ENCODE measurements at places on chromosomes 7 and 10.

DNA sequence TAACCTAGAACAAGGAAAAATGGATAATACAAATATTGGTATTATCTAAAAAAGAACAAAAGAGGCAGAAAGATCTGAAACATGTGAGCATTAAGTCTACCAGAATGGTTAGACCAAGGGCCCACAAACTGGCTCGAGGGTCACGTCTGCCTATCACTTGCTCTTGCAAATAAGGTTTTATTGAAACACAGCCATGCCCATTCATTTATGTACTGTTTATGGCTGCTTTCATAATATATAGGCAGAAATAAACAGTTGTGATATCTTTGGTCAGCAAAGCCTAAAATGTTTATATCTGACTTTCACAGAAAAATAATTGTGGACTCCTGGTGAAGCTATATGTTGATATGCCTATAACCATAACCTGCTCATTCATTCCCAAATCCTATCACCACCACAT is 71.8 kb downstream of the AASS start:
- no peak for DNase-seq

- DNase-seq = no peak
Measured at GRCh38 chr7:28621369-28621841, 209.1 kb downstream of the CREB5 start.

- no peak for DNase-seq
Measured at GRCh38 chr10:123548770-123549169, 117.4 kb upstream of the GPR26 start.

DNA sequence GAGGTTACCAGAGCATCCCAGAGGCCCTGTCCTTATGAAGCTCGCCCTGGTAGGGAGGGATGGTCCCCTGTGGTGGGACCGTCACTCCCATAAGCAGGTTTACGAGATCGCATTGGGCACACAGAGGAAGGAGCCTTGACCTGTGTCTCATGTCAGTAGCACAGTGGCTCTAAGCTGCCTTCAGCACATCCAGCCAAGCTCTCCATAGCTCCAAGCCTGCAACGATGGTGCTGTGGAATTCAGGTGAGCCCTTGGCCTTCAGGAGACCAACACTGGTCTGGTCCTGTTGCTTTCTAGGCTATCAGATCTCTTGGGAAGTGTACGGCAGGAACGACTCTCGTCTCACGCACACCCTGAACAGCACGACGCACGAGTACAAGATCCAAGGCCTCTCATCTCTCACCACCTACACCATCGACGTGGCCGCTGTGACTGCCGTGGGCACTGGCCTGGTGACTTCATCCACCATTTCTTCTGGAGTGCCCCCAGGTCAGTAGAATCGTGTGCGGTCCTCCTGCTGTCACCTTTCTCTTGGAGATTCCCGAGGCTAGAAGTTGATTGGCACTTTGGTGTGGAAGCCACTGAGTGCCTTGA is 605.3 kb upstream of the FOXK1 start:
- DNase-seq = no peak

- no peak for DNase-seq
Measured at GRCh38 chr10:83849150-83849549, 290.2 kb upstream of the GHITM start.

DNA sequence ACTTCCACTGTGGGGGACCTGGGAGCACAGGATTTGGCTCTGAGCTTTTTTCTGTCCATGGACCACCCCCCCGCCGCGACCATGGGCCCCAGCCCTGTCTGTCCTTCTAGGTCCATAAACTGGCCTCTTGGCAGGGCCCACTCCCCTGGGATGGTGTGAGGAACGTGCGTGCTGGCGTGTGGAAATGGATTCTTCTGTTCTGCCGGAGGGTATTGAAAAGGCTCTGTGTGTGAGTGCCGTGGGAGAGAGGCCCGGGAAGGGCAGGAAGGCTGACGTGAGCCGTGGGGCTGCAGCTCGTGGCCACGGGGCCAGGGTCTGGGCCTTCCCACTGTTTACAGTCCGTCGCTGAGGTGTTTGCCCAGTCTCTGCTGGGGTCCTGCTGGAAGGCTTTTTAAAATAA is 123.7 kb downstream of the GRK5 start:
- no peak for DNase-seq

DNA sequence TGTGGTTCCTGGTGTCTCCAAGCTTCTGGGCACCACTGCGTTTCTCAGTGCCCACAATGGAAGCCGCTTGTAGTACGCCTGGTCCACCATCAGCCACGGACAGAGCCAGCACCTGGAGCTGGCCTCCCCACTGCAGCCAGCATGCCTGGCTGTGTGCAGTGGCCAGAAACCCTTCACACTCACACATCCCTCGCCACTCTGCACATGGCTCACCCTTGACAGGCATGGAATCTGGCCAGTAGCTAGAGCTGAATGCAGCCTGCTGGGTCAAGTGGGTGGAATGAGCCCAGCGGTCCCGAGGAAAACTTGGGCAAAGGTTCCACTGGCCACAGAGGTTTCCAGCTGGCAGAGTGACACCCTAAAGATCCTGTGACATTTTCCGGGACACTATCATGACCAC is 146.0 kb upstream of the ADO start:
- DNase-seq = no peak

DNA sequence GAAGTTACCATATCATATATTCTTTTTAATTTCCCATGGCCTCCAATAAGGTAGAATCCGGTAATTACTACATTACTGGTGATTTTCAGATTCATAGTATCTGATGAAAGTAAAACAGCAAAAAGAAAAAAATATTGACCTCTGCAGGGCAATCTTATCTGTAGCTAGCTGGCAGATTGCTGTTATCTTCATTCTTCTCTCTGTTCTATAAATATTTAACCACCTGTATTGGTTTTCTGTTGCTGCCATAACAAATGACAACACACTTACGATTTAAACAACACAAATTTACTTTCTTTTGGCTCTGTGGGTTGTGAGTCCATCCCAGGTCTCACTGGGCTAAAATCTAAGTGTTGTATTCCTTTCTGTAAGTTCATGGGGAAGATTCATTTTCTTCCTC is 164.5 kb downstream of the ZEB1 start:
- DNase-seq = no peak

DNA sequence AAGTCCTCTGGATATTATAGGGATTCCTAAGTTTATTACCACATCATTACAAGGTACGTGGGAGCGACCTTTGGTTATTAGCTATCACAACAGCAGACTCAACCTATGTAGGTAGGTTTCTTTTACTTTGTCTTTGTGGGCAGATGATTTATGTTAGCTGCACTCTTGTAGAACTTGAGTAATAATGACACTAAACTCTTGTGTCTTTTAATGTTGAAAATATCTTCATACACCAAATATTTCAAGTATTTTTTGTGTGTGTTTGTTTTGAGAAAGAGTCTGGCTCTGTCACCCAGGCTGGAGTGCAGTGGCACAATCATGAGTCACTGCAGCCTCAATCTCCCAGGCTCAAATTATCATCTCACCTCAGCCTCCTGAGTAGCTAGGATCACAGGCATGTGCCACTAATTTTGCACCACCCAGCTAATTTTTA is 19.2 kb upstream of the SUPV3L1 start:
- no peak for DNase-seq

- no peak for DNase-seq
Measured at GRCh38 chr10:79375321-79376077, 28.2 kb downstream of the PPIF start.

GRCh38 chr10:125624800-125625199 is 58.2 kb downstream of the TEX36 start:
- no peak for DNase-seq

DNA sequence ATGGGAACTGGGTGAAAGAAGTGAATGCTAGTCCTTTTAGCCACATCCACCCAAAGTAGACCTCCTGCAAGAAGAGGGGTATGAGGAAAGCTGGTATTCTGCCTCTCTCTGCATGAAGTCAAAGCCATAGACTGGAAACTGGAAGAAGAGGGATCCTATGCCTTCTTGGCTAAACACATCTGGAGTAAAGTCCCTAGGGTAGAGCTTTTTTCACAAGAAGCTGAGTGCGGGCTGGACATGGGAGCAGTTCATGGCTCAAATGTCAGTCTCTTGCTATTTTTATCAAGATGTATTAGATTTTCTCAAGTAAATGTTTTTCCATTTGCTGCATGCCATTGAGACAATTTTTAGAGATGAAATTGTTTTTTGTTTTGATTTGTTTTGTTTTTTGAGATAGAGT is 206.5 kb upstream of the TMEM72 start:
- DNase-seq = no peak

GRCh38 chr7:19972876-19973275 is 199.5 kb upstream of the TMEM196 start:
- DNase-seq = no peak

GRCh38 chr7:97580205-97580604 is 151.7 kb upstream of the TAC1 start:
- DNase-seq = no peak

- DNase-seq = no peak
Measured at GRCh38 chr10:93357680-93358079, 124.5 kb downstream of the MYOF start.

- no peak for DNase-seq
Measured at GRCh38 chr7:6416516-6417145, 31.1 kb downstream of the DAGLB start.

- DNase-seq = no peak
Measured at GRCh38 chr10:110151467-110151866, 55.9 kb upstream of the MXI1 start.

DNA sequence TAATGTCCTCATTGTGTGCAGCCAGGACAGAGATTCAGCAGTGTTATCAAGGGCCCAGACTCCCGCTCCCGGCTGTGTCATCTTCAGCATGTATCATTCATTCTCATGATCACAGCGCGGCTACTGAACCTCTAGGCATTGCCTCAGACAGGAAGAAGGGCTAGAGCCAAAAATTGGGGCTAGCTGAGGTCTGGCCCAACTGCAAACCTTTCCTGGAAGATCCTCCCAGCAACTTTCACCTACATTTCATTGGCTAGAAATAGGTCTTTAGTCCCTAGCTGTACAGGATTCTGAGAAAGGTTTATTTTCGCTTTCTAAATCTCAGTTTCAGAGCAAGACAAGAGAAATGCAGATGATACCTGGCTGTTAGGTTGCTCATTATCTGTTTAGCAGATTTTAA is 81.9 kb downstream of the CREM start:
- no peak for DNase-seq

All from frontal cortex (tissue), 4 donors.